ENCODE measurements at places on chromosomes 7 and 10. TPM values are rescaled to one million over a fixed set of nuclear protein-coding genes. Genes with fewer than 3 reads are reported as not detected.

The OR6V1 gene
- not detected for total RNA-seq

The IGF2BP3 gene
- total RNA-seq = 165 TPM

The C10orf53 gene
- total RNA-seq = not detected

The MRPS33 gene
- 63.5 TPM for total RNA-seq

The GPR37 gene
- total RNA-seq = 20.4 TPM

The CSTF2T gene
- total RNA-seq = 27.5 TPM

DNA sequence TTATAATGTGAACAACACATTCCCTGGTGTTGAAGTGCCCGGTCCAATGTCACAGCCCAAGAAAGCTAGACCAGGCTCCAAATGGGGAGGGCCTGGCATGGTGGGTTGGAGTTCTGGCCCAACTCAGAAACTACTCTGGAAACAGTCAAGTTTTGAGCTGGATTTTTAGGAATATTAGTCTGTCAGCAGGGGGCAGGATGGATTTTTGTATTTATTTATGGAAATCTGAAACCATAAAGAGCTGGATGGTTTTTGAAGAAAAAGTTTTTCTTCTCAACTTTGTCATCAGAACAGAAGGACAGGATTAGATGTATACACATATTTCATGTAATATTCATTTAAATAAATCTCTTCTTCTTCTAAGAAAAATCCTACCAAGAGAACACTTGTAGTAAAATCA lies 97.5 kb downstream of the POU6F2 start:
- no peak for DNase-seq

DNA sequence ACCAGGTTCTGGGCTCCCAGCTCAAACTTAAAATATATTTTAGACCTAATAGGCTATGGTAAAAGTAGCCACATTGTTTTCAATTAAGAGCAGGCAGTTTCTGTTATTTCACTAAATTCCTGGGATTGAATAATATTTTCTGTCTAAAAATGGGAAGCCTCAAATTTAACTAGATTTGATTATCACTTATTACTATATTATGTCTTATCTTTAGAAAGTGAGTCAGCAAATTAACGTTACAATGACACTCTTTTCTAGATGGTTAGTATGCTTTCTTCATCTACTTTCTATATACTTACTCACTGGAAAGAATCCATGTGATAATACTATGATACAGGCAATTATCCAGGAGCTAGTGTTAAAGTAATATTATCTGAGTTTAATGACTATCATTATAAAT lies 27.5 kb downstream of the KIF5B start:
- DNase-seq = no peak

- no peak for DNase-seq
These were observed 33.9 kb downstream of the EBLN1 start for GRCh38 chr10:22183771-22184461.

DNA sequence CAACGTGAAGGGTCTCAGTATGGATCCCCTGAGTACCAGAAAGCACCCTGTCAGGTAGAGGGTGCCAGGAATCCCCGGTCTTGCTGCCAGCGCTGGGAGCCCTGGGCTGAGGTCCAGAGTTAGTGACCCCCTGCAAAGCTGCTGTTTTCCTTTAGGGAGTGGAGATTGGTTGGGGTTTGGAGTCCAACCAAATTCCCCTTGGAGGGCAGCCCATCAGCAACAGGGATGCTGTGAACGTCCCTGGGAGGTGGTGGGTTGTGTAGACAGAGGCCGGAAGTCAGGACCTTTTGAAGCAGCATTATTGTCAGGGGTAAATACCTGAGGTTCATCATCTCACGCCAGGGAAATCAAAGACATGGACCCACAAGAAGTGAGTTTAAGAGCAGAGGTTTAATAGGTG lies 104.2 kb downstream of the COL26A1 start:
- no peak for DNase-seq

DNA sequence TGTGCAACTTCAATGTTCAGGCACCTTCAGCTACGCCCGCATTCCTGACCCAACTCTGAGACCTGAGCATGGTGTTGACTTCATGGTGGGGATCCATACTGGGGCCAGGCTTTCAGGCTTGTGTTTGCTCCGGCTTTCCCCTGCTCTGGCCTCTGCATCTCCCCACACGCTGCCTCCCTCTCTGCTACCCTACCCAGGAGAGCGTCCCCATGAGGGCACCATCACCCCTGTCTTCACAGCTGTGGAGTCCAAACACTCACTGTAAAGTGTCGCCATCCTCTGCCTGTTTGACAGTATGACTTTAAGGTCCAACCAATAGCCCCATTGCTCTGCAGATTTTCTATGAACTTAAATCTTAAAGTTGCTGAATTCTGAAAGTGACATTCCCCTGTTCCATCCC lies 199.0 kb upstream of the GRB10 start:
- peak; percentile 35 for DNase-seq

- no peak for DNase-seq
These were observed 39.4 kb downstream of the ZCCHC24 start for GRCh38 chr10:79405995-79406515.

DNA sequence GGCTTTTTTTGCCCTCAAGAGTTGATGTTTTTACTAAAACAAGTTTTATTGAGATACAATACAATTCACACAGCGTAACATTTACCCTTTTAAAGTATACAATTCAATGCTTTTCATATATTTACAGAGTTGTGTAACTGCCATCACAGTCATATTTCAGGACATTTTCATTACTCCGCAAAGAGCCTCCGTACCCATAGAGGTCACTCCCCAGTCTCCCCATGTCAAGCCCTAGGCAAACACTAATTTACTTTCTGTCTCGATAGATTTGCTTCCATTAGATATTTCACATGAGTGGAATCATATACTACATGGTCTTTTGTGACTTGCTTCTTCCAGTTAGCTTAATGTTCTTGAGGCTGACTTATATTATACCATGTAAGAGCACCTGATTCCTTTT lies 183.8 kb downstream of the PRKCQ start:
- no peak for DNase-seq

DNA sequence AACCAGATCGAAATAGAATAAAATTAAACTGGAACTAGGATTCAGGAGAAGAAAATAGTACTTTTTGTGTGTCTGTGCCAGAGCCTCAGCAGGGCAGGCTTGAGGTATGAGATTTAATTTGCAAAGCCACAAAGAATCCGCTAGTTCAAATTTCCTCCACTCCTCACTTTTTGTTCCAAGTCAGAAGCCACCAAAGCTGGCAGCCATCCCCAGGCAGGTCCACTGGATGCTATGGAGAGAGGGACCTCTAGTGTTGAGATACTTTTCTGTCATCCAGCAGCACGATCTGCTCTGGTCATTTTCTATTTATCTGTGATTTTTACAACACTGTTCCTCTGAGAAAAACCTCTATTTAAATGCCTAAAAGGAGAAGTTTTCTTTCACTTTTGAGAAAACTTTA lies 147.9 kb upstream of the FRMD4A start:
- peak; percentile 58 for DNase-seq

GRCh38 chr10:71339796-71340589 lies 20.9 kb downstream of the SLC29A3 start:
- no peak for DNase-seq

DNA sequence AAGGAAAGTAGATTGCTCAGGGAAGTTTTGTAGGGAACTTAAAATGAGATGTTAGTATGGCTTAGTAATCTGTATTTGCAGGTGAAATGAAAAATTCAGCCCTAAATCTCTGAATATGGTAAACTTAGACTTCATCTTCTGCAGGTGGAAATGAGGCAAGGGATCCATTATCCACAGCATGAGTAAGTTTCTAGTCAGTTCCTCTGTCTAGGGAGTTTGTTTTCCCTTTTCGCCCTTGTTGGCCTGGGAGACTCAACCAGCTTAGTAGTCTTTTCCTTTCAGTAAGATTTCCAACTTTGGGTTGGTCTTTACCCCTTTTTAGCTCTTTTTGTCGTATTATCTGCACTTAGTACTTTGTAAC lies 65.6 kb downstream of the ZEB1 start:
- no peak for DNase-seq
